Activated CD4-positive, alpha-beta memory T cell treated with anti-CD3 and anti-CD28 coated beads, Interleukin-2, amount 10 ng/mL, durations not matched to agents 7 days and 5 days (primary cell): ENCODE measurements at places on chromosomes 5 and 9.
A peak's percentile ranks its signal among the peaks of the same experiment; 100 is the strongest.

- no peaks in the 10 kb centered on the region for H3K36me3 ChIP-seq
- no peak for DNase-seq
- H3K4me3 ChIP-seq: no peak overlapping the region
- H3K27me3 ChIP-seq: peaks cover 2% of the 10 kb centered on the region
- no peak overlapping the region for H3K27ac ChIP-seq
These were observed 48.4 kb upstream of the AFAP1L1 start for GRCh38 chr5:149223081-149223848.

DNA sequence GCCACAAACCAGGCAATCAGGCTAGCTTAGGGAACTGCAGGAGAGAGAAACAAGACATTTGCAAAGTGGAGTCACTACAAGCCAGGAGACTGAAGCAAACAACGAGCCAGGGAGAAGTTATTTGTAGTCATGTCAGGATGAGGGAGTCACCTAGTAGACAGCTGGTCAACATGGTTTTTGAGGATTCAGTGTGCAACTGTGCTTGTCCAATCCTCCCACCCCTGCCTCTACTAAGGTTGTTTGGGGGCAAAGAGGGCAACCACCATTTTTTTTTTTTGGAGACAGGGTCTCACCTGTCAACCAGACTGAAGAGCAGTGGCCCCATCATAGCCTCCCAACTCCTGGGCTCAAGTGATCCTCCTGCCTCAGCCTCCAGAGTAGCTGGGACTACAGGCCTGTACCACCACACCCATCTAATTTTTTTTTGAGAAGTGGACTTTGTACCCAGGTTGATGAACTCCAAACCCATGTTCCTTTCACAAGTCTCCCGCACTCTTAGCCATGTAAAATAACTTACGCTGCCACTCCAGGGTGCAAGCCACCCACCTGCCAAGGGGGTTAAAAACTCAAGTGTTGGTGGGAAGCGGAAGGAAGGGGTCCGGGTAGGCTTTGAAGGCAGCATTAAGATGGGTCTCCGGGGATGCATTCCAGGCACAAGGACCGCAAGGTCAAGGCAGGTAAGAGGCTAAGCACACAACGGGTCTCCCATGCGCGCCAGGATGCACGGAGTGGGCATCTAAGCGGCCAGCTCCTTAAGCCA is 995 bp downstream of the RPL35 start:
- DNase-seq: no peak
- peak overlapping the region; percentile 96 for H3K27ac ChIP-seq
- peaks cover 44% of the 10 kb centered on the region for H3K4me1 ChIP-seq
- peaks cover 51% of the 10 kb centered on the region for H3K36me3 ChIP-seq
- no peaks in the 10 kb centered on the region for H3K27me3 ChIP-seq

DNA sequence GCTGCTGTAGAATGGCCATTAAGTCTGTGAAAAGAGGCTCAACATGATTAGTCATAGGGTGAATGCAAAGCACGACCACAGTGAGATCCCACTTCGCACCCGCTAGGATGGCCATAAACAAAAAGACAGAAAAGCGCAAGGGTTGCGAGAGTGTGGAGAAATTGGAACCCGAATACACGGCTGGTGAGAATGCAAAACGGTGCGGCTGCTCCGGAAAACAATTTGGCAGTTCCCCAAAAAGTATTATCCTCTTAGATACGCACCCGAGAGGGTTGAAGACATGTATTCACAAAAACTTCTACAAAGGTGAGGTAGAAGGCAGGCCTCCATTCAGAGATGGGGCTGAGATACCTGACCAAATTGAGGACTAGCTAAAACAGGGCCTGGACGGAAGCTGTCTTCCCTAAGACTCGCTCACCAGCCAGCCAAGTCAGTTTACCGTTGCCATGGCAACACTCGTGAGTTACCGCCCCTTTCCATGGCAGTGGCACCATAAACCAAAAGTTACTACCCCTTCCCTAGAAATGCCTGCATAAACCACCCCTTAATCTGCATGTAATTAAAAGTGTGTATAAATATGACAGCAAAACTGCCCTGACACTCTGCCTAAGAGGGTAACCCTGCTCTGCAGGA is 726 bp upstream of the PSMB7 start:
- H3K27me3 ChIP-seq: no peaks in the 10 kb centered on the region
- peak overlapping the region; percentile 95 for H3K4me3 ChIP-seq
- no peak for DNase-seq
- peaks cover 39% of the 10 kb centered on the region for H3K36me3 ChIP-seq

DNA sequence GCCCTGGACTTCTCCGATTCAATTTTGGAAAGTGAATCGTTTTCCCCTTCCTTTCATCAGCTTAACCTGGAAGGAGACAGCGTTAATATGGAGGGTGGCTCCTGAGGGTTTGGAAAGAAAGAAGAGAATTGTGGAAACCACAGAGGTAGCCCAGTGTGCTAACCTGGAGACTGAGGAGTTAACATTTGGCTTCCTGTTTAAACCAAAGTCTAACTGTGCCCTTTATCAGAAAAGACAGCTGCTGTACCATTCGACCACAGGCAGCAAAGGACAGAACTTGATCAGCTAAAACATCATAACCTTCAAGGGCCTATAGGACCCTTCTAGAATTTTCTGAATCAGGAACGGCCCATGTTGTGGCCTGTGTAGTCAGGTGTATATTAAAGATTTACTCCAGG is 735 bp downstream of the IDNK start:
- H3K4me1 ChIP-seq: peaks cover 35% of the 10 kb centered on the region
- peak; percentile 22 for DNase-seq
- peak overlapping the region; percentile 85 for H3K4me3 ChIP-seq
- peak overlapping the region; percentile 92 for H3K27ac ChIP-seq

- peaks cover 16% of the 10 kb centered on the region for H3K27me3 ChIP-seq
- no peaks in the 10 kb centered on the region for H3K4me1 ChIP-seq
- H3K27ac ChIP-seq: no peak overlapping the region
- no peak overlapping the region for H3K4me3 ChIP-seq
- no peaks in the 10 kb centered on the region for H3K36me3 ChIP-seq
These were observed 1.7 kb upstream of the HTR1A start for GRCh38 chr5:63963926-63964325.

DNA sequence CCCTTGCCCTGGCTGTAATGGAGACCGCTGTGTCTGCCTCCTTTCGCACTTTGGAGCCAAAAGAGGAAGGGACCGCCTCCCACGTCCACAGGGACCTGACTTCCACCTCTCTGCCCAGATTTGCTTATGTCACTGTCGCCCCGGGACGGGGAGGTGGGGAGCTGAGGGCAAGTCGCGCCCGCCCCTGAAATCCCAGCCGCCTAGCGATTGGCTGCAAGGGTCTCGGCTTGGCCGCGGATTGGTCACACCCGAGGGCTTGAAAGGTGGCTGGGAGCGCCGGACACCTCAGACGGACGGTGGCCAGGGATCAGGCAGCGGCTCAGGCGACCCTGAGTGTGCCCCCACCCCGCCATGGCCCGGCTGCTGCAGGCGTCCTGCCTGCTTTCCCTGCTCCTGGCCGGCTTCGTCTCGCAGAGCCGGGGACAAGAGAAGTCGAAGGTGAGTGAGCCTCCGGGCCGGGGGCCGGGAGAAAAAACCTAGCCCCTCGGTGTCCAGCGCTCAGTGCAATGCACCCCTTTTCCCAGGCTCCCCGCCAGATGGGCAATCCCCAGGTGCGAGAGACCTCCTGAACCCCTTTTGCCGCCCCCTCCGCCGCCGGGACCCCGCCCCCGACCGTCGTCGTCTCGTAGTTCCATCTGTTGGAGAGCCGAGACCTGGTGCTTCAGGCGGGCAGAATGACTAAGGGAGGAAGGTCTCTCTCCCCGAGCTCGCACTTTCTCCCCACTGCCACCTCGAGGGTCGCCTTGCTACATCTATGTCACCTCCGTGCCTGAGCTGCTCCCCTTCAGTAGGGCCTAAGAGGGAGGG is at the start of gene GPX3:
Gene GPX3, plus strand, starts transcription at position 288 of the 807 bp plus-strand sequence. Its CDS starts 64 bp downstream, at position 352.
- DNase-seq: no peak
- peaks cover 8% of the 10 kb centered on the region for H3K27me3 ChIP-seq
- H3K4me1 ChIP-seq: peaks cover 12% of the 10 kb centered on the region
- H3K4me3 ChIP-seq: no peak within 1 kb of the TSS
- H3K36me3 ChIP-seq: peaks cover 27% of the 10 kb centered on the region

DNA sequence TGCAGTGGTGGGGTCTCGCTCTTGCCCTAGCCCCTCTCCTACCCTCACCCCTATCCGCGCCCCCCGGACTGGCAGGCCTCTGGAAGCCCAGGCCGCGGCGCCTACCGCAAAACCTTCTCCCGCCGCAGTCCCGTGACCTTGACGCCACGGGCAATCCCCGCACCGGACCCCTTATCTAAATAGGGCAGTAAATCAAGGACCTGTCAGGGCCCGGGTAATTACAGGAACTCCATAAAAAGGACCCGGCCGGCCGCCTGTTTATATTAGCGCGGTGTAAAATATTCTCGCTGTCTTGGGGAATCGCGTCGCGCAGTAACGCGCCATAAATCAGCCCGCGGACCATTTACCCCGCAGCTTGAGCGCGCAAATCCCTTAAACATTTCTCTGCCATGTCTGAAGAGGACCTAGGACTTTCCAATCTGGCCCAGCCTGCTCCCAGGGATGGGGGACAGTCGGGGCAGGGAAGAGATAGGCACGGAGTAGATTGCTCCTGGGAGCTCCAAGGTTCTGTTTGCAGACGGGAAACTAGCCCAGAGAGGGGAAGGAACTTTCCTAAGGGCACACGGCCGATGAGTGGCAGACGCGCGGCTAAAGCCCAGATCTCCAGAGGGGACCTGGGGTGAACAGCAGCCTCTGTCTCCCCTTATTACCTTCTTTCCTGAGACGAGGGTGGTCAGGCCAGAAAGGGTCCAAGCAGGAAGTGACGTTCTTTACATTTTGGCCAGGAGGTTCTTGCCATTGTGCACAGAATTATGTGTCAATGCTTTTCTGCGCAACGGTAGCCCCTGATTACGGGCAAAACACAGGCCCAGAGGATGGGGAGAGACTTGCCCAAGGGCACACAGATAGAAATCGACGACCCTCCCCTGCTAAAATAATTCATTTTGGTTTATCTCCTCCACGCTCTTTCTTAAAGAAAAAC is 4.8 kb upstream of the HAND1 start:
- peaks cover 8% of the 10 kb centered on the region for H3K4me1 ChIP-seq
- peaks cover 2% of the 10 kb centered on the region for H3K36me3 ChIP-seq
- no peak overlapping the region for H3K4me3 ChIP-seq
- DNase-seq: no peak

- H3K27ac ChIP-seq: no peak overlapping the region
- no peak for DNase-seq
- no peaks in the 10 kb centered on the region for H3K4me1 ChIP-seq
These were observed 476.6 kb upstream of the WWC1 start for GRCh38 chr5:167814828-167815227.

DNA sequence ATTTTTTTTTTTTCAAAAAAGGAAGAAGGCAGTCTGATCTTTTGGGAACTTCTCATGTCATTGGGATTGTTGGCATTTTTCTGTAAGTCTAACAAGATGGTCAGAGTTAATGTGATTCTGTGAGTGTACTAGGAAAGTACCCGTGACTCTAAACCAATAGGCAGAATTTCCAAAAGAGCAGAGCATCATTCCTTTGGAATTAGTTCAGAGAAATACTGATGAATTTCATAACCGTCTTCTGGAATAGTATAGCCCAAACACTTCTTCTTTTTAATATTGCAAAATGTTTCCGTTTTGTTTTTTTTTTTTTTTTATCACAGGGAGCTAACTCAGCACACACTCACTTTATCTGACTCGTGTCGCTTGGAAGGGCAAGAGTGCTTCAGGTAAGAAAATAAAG is 407.4 kb downstream of the DTWD2 start:
- H3K27me3 ChIP-seq: no peaks in the 10 kb centered on the region
- H3K4me3 ChIP-seq: no peak overlapping the region
- no peaks in the 10 kb centered on the region for H3K4me1 ChIP-seq
- DNase-seq: no peak

DNA sequence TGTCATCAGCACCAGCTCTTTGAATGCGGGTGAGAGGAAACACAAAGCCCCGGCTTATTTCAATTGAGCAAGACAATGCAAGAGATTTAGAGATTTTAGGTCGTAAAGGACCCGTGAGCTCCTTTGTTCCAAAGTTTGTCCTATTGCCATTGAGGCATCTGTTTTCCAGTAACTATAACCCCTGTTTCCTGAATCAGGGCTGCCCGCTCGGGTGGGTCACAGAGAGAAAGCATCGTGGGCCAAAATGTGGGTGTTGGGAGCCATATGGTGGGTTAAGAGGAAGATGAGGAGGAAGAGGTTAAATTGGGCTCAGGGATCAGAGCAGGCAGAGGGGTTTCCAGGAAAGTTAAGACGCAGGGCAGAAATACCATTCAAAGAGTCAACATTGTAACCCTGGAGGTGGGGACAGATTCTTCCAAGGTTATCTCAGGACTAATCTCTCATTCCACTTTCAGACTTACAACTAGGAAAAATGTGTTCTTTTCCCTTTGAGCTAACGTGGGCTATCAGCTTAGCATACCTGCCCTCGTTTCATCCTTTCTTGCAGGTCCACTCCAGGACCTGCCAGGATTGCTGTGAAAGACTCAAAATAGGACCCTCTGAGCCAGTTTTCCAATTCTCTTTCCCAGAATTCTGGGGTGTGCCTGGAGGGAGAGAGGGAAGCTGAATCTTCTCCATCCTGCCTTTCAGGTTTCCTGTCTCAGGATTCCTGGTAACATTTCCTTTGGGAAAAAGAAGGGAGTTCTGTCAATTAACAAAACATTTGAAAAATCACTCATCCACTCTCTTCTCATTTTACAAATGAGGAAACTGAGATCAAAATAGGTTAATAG is 95.5 kb upstream of the TAF11L2 start:
- H3K4me1 ChIP-seq: no peaks in the 10 kb centered on the region
- H3K4me3 ChIP-seq: no peak overlapping the region
- H3K36me3 ChIP-seq: no peaks in the 10 kb centered on the region
- DNase-seq: no peak
- no peak overlapping the region for H3K27ac ChIP-seq
